ENCODE measurements at places on chromosomes 6 and 20. TPM values are rescaled to one million over a fixed set of nuclear protein-coding genes. Genes with fewer than 3 reads are reported as not detected.

POLR1C gene
- total RNA-seq = 56.0 TPM

IMPG1 gene
- total RNA-seq = not detected

COL12A1 gene
- 192 TPM for total RNA-seq

PABPC1L gene
- total RNA-seq = 9.7 TPM

NKX2-2 gene
- not detected for total RNA-seq

BLCAP gene
- total RNA-seq = 106 TPM

SPATA25 gene
- total RNA-seq = 0.99 TPM

LST1 gene
- total RNA-seq = not detected

SPATS1 gene
- total RNA-seq = not detected

NSFL1C gene
- 105 TPM for total RNA-seq

TTLL9 gene
- 0.21 TPM for total RNA-seq

SLC44A4 gene
- not detected for total RNA-seq

SNX5 gene
- 137 TPM for total RNA-seq

FLRT3 gene
- total RNA-seq = 194 TPM

SGK1 gene
- total RNA-seq = 755 TPM

ZSCAN16 gene
- total RNA-seq = 1.1 TPM

SLC13A3 gene
- total RNA-seq = 5.3 TPM

SLCO4A1 gene
- 0.40 TPM for total RNA-seq

RIMS4 gene
- 0.12 TPM for total RNA-seq

TAGAP gene
- total RNA-seq = 0.33 TPM

DTNBP1 gene
- 9.7 TPM for total RNA-seq

MYB gene
- 0.17 TPM for total RNA-seq

POLH gene
- 50.3 TPM for total RNA-seq

NRM gene
- total RNA-seq = 13.2 TPM

BMP2 gene
- total RNA-seq = 2.0 TPM

TREML4 gene
- total RNA-seq = not detected

CRISP3 gene
- total RNA-seq = not detected

RBPJL gene
- not detected for total RNA-seq

TMEM74B gene
- 1.6 TPM for total RNA-seq
